Ureter (tissue), 1 donor: ENCODE measurements at places on chromosomes 16 and 17.

DNA sequence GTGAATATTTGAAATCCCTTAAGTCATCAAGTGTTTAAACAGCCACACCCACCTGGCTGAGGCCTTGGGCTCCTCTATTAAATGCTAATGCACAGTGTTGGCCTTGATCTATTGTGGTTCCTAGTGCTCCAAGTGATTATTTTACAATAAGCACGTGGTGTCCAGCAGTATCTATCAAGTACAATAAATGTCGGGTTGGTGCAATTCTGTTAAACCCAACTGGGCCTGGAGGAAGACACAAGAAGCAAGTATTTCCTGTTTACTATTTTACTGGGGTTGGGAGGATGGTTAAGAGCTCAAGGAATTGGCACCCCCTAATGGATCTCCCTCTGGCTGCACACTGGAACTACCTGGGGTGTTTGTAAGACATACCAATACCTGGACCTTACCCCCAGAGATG lies 72.1 kb upstream of the HNF1B start:
- DNase-seq = no peak

DNA sequence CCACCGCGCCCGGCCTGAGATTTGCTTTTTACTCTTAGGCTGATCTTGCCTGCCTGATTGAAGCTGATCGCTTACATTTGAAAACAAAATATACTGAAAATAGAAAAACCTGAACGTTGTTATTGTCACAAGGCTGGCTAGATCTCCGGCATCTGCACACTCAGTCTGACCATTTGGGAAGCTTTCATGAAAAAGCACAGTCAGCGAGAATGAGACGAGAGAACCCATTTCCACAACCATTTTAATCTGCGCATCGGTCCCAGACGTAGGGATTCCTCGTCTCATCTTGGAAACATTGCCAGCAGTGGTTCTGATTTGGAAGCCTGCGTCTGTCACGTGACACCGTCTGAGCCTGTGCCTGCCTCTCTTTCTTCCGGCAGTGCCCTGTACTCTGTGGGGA lies 20.9 kb downstream of the SPG7 start:
- no peak for DNase-seq

GRCh38 chr17:285751-286422 lies 66.7 kb downstream of the RPH3AL start:
- peak; percentile 35 for DNase-seq

DNA sequence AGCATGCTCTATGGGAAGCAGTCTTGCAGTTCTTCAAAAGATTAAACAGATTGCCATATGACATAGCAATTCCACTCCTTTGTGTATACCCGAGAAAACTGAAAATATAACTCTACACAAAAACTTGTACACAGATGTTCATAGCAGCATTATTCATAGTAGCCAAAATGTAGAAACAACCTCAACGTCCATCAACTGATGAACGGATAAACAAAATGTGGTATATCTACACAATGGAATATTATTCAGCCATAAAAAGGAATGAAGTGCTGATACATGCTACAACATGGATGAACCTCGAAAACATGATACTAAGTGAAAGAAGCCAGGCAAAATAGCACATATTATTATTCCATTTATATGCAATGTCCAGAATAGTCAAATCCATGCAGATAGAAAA lies 221.2 kb upstream of the PSMD7 start:
- DNase-seq = no peak

DNA sequence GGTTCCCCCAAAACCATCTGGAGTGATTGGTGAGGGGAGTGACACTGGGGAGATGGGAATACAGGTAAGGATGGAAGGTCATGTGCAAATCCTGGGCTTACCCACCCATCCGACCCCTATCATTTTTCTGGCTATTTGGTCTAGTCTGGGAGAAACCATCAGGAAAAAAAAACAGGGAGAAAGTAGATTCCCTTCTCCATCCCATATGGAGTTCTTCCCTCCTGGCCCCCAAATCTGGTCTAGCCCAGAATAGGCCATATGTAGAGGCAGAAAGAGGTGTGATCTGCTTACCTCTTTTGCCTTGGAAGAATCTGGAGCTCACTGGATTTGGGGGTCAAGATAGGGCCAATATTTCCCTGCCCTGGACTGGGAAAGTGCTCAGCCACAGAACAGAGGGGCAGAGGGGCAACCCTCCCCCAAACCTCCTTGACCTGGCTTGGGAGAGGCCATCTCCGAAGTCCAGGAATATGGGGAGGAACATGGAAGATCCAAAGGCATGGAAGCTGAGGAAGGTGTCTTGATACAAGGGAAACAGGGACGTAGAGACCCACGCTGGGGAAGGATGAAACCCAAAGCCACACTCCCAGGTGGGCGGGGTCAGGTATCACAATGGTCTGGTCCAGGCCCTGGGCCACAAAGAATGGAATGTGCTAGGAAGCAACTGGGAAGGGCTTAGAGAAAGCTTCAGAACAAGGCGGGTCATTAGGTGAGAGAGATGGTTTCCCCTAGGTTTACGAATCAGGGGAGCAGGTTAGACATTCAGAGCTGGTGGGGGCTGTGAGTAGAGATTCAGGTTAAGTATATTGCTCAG lies 16.2 kb downstream of the CHRNB1 start:
- DNase-seq = no peak

DNA sequence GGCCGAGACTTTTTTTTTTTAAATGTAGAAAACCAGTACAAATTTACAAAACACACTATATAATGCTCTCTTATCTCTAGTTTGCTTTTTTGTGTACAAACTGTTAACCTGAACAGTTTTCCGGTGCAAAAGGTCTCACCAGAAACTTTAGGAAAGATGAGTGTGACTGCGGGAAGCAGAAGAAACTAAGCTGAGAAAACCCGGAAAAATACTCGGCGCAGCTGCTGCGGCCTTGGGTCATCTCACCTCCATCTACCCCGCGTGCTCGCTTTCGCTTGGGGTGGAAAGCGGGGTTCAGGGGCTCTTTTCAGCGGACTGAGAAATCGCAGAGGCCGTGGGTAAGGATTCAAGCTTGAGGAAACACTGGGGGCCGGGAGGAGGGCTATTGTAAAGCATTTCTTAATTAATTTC lies 1.8 kb downstream of the SALL1 start:
- DNase-seq = no peak

GRCh38 chr16:568401-569258 lies 1.1 kb upstream of the PIGQ start:
- no peak for DNase-seq

GRCh38 chr16:49061137-49061714 lies 220.4 kb downstream of the CBLN1 start:
- no peak for DNase-seq

GRCh38 chr16:78437352-78437968 lies 338.0 kb downstream of the WWOX start:
- DNase-seq = peak; percentile 48

- DNase-seq = no peak
Measured at GRCh38 chr17:34225046-34225445, 30.0 kb upstream of the CCL2 start.

DNA sequence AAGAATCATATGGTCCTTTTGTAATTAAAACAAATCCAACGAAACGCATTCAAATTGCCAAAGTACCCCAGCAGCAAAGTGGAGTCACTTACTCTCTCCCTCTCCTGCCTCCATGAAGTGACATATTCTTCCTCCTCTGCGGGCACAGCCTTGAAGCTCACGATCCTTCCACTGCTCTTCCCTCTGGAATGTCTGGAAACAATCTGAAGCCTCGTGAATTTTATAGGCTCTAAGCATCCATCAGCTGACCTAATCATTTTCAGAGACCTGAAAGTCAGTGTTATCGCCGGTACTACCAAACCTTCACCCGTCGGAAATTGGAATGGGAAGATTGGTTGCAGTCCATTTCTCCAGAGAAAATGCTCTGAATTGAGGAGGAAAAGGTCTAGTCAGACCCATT lies 134.5 kb upstream of the FOXF1 start:
- DNase-seq = no peak

DNA sequence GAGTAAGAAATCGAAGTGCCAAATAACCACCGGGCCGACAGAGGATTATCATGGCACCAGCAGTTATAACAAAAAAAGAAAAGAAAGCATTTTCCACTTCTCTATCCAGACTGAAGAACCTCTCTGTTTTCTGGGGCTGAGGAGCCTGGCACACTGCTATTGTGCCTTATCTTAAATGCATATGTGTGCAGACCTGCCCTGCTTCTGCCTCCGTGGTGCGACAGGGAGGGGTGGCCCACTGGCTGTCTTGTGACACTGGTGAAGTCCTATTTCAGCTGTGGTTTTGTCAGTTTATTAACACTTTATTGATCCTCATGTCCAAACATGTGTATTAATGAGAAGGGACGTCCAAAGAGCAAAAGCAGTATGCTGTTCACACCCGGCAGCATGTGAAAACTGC lies 55.4 kb downstream of the CDK5R1 start:
- DNase-seq = no peak

- no peak for DNase-seq
Measured at GRCh38 chr16:1601031-1601430, 10.8 kb downstream of the IFT140 start.

- no peak for DNase-seq
Measured at GRCh38 chr16:90048347-90048722, 28.8 kb downstream of the PRDM7 start.

- no peak for DNase-seq
Measured at GRCh38 chr17:40095351-40095943, 4.9 kb downstream of the NR1D1 start.

DNA sequence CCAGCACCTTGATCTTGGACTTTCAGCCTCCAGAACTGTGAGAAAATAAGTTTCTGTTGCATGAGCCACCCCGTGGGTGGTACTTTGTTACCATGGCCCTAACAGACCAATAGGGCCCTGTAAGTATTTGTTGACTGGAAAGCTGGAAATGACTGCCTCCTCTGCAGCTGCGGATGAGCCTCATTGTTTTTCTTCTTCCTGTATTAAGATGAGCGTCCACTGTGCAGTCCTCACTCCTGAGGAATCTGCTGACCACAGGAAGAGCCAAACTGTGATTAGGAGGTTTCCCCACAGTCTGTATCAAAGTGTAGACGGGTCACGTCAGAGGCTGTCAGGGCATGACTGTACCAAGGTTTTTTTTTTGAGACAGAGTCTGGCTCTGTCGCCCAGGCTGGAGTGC lies 12.2 kb upstream of the AKTIP start:
- DNase-seq = no peak

DNA sequence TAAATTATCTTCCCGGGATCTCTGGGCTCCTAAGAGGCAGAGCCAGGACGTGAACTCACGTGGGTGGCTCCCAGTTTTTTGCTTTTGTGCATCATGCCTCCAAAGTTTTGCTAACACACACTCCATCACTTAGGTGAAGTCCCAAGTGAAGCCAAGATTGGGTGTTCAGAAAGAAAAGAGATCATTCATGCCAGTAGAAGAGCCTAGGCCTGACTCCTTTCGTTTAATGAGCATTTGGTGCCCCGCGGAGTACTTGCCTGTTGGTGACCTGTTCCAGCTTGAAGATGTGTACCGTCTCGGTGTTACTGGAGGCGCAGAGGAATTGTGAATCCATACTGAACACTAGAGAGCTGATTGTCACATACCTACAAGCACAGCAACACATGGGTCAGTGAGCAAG lies 24.1 kb downstream of the WIPI1 start:
- peak; percentile 12 for DNase-seq

DNA sequence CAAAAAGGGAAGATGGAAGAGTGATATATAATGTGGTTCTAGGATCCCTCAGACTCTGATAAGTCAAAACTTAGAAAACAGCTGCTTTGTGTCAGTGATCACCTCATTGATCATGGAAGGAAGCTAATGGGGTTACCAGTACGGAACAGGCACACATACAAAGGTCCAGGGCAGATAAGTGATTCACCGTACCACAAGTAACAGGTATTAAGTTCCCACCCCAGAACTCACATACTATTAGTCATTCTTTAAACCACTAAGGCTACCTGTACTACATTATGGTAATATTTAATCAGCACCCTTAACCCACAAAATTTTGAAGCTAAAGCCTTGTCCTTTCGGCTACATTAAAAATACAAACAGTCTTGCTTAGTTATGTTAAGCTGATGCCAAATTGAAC lies 17.4 kb downstream of the RNF43 start:
- DNase-seq = no peak

DNA sequence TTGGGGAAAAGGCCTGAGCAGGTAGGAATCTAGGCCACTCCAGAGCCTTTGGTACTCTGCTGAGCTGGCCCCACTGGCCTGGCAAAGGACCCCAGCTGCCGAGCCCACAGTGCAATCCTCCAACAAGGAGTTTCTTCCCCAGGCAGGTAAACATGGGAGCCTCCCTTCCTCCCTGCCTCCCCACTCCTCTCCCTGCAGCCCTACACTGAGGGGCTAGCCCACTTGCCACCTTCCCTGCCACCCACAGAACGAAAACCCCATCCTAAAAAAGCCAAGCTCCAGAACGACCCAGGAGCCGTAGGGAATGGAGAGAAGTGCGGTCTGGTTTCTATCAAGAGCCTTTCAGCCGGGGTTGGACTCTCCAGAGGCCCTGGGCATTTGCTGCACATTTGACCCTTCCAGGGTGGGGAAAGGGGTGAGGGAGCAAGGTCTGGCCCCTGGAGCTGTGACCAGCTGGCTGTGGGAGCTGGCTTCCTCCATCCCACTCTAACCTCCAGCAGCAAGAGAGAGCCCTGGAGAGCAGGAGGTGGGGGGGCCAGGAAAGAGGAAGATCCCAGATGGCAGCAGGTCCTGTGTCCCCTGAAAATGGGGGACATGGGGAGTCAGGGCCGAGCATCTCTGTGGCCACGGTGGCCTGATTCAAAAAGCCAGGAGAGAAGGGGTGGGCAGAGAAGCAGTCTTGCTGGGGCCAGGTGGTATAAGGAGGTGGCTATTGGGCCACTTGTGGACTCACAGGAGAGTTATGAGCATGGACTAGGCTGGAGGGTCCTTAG lies 1.3 kb downstream of the HID1 start:
- no peak for DNase-seq

DNA sequence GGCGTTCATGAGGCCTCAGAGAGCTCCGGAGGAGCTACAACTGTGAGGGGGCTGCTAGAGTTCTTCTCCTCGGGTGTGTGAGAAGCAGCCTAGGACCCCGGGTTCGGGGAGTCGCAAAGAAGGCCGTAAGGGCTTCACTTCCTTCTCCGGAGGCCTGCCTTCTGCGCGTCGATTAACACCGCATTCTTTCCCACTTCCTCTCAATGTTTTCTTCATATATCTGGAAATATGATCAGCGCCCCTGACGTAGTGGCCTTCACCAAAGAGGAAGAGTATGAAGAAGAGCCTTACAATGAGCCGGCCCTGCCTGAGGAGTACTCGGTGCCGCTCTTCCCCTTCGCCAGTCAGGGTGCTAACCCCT lies 449 bp downstream of the SMCR8 start:
- DNase-seq = no peak

GRCh38 chr17:1648173-1648962 lies 1.3 kb downstream of the RILP start:
- peak; percentile 71 for DNase-seq

DNA sequence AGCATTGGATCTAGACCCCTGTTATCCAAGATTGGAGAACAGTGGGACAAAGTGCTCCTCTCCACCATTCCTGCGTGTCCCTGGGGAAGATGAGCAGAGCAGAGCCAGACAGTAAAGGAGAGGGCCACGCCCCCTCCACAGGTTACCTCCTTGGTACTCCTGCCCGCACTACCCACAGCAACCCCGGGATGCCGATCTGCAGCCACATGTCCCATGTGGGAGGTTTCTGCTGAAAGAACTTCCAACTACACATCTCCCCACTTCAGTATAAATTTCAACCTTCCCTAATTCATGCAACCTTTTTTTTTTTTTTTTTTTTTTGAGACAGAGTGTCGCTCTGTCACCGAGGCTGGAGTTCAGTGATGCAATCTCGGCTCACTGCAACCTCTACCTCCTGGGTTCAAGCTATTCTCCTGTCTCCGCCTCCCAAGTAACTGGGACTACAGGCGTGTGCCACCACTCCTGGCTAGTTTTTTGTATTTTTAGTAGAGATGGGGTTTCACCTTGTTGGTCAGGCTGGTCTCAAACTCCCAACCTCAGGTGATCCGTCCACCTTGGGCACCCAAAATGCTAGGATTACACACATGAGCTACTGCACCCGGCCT lies 2.3 kb downstream of the RAB37 start:
- DNase-seq = no peak
